Transverse colon (tissue), 4 donors: ENCODE measurements at places on chromosomes 11 and 22. TPM values are rescaled to one million over a fixed set of nuclear protein-coding genes. Genes with fewer than 3 reads are reported as not detected.
A peak's percentile ranks its signal among the peaks of the same experiment; 100 is the strongest.

The CHRM4 gene
- total RNA-seq, result 3.3 TPM

The DKK3 gene
- total RNA-seq, result 35.2 TPM

DNA sequence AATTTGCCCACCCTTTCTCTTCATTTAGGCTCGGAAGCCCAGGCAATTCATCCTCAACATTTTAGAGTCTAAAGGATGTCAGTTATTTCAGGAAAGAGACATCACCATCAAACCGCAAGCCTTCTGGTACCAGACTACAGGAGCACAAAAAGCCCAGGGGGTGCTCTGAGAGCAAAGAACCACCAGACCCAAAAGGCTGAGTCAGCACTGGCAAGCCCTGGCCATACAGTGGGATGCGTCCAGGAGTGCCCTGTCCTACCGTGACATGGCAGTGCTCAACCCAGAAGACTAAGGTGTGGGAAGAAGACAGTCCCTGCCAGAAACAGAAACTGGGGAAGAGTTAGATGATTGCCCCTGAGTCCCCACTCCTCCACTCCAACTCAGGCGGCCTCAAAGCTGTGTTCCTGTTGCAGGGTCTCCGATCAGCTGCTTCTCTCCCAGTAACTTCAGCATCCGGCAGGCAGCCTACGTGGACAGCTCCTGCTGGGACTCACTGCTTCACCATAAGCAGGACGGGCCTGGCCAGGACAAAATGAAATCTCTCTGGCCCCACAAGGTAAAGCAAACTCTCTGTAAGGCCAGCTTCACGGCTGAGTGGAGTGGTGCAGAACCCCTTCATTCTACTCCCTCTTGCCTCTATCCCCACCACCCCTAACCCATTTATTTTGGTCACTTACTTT is 1.5 kb downstream of the PANX3 start:
- no peak for DNase-seq

- peak; percentile 85 for DNase-seq
Observed at GRCh38 chr22:38203090-38203810, 1.5 kb downstream of the MAFF start.

The BTG4 gene
- not detected for total RNA-seq

DNA sequence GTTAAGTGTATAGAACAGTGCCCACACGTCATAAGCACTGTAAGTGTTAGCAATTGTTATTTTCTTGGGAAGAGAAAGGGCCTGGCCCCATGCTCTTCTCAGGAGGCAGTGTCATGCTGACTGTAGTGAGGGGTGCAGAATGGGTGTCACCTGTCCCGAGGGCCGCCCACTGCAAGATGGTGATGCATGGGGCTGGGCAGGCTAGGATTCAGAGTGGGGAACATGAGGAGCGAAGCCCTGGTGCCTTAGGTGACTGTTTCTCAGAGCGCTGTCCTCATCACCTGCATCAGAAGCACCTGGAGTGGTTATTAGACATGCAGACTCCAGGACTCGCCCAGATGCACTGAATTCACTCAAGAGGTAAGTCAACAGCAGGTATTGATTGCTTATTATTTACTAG is 101.0 kb upstream of the PARVA start:
- DNase-seq, result no peak

GRCh38 chr11:20854215-20854955 is 185.0 kb downstream of the NELL1 start:
- no peak for DNase-seq

DNA sequence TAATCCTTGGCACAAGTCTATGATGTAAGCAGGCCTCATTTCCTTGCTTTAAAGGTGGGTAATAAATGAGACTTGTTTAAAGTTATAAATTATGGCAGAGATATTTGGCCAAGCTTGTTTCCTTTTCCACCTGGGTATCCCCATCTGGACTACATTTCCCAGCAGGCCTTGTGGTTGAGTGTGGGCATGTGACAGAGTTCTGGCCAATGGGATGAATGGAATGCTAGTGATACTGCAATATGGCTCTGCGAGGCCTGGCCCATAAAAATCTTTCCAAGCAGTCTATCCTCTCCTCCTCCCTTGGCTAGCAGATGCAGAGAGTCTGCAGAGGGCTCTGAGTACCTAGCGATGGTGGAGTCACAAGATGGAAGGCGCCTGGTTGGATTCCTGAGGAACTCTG is 102.5 kb downstream of the TIMP3 start:
- DNase-seq, result peak; percentile 15

The CD3G gene
- 5.4 TPM for total RNA-seq

The NUP98 gene
- total RNA-seq, result 103 TPM

DNA sequence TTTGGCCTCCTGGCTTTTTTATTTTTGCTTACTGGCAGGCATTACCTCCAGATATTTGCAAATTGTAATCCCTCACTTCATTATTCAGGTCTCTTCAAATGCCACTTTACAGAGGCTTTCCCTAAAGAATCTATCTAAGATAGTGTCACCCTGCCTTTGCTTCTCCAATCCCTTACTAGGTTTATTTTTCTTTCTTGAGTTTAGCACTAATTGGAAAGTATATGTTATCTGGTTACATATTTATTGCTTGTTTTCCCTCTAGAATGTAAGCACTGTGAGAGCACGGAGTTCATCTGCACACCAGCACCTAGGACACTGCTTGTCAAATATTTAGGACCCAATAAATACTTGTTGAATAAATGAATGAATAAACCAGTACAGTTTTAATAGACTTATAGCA is 3.5 kb downstream of the KIF18A start:
- no peak for DNase-seq
